Fibroblast of skin of left biceps (primary cell): ENCODE measurements at places on chromosomes 4 and X.

DNA sequence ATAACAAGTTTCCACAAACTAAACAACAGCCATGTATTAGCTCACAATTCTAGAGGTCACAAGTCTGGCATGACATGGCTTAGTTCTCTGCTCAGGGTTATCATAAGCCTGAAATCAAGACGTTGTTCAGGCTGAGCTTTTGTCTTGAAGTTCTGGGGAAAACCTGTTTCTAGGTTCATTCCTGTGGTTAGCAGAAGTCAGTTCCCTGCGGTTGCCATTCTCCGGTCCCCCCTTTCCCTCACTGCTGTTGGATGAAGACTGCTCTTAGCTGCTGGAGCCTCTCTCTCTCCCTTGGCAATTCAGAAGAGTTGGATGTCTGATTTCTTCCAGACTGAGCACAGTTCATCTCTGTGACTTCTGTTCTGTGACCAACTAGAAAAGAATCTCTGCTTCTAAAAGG is 962.6 kb downstream of the PCDH7 start:
- no peak for DNase-seq

- no peak for DNase-seq
These were observed 55.5 kb downstream of the WFS1 start for GRCh38 chr4:6324999-6325787.

DNA sequence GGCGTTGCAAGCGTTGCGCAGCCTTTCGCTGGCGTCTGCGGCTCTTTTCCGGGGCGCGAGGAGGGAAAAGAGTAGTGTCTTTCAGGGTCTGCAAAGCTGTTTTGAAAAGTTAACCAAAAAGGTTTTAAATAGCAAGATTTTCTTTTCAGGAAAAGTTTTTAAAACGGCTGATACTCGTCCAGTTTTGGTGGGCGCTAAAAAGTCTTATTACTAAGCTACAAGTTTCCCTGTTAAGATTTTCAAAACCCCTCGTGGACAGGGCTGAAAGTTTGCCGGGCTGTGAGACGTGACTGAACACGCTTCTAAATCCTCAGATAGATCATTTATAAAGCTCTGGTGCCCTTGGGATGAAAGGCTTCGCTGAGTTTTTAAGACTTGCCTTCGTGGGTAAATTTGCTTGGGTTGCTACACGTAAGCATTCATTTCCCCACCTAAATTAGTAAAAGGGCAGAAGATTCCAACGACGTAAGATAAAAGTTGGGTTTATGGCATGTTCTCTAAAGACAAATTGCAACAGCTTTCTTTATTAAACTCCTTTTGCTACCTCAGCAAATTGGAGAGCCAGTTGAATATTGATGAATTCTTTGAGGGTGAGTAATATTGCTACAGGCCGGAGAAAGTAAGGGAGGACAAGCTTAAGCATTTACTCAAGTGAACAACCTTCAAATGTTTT is 91.5 kb downstream of the HPRT1 start:
- no peak for DNase-seq

DNA sequence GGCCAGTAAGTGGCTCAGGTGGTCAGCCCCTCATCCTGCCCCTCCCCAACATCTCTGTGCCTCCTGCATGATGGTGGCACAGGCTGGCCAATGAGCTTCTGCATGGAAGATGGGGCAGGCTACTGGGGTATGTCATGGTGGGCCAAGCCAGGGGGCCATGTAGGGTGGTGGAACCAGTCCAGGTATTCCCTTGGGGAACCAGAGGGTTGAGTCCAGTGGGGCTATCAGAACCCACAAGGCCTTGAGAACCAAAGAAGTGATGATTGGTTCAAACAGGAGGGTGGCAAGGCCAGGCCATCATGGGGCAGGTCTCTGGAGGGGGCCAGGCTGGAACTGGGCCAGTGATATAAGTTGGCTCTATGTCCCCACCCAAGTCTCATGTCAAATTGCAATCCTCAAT is 18.8 kb upstream of the PPP2R2C start:
- DNase-seq, result no peak

- DNase-seq, result no peak
These were observed 349.9 kb downstream of the FBXW7 start for GRCh38 chr4:152185786-152186550.

- no peak for DNase-seq
These were observed 170.1 kb downstream of the FRMPD4 start for GRCh38 chrX:12308420-12308819.

GRCh38 chr4:180120068-180120467 is 2123.1 kb upstream of the TENM3 start:
- DNase-seq, result no peak

DNA sequence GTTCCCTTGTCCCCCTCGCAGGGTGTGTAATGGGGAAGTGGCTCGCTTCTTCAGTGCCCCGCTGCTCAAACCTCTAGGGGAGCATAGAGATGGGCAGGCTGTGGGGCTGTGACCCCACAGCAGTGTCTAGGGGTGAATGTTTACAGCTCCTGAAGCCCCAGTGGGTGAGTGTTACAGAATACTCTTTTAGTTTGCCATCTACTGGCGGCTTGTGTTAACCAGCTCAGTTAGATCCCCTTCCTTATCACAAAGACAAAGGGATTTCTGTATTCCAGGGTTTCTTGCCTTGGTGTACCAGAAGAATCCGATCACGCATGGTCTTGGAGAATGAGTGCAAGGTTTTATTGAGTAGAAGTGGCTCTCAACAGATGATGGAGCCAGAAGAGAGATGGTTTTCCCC is 108.1 kb upstream of the IQCM start:
- DNase-seq, result no peak

DNA sequence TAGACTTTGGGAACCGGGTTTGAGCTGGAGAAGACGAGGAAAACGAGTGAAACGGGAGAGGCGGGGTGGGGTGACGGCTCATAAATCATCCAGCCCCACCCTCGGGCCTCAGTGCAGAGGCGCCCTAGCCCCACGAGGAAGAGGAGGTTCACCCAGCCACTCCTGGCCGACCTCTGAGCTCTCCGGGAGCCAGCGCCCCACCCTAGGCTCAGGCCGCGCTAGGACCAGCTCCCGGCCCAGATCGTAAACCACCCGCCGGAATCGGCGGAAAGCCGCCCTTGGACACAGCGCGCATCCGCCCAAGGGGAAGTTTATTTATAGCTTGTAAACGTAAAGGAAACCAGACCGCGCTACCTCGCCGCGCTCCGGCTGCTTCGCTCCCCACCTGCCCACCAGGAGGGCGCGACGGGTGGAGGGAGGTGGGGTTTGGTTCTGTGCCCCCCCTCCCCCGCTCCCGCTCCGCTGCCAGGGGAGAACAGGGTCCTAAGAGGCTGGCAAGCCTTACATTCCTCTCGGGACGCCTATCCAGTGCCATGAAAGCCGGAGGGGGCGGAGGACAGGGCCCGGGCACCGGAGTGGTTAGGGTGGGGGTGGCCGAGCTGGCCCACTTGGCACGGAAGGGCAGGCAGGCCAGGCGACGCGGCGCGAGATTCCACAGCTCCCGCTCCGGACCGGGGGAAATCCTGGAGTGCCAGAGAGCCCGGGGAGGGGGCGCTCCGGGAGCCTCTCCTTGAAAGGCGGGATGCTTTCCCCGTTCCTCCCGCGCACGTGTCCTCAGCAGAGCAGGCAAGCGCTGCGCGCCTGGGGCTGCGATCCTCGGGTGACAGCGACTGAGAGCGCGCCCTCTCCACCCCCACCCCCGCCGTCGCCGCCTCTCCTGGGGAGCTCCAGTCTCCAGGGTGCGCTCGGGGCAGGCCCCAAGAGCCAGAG is 84.2 kb downstream of the BCOR start:
- no peak for DNase-seq

DNA sequence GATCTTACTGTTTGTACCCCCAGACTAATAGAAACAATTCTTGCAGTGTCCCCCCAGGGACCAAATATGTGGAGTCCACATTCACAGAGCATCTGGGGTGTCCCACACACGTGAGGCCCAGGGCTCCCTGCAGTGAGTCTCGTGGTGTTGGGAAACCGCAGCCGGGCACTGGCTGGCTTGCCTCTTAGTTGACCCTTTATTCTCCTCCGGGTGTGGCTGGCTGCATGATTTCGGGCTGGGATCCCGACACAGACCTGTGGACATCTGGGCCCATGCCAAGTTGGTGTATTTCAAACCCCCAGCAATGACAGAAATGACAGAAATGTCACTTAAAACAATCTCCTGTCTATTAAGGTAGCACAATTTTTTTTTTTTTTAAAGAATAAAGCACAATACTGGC is 15.6 kb upstream of the CLDN24 start:
- DNase-seq, result no peak

- DNase-seq, result no peak
These were observed 124.9 kb downstream of the POU4F2 start for GRCh38 chr4:146763560-146763959.

- DNase-seq, result no peak
These were observed 41.1 kb upstream of the PPARGC1A start for GRCh38 chr4:23930750-23931488.

DNA sequence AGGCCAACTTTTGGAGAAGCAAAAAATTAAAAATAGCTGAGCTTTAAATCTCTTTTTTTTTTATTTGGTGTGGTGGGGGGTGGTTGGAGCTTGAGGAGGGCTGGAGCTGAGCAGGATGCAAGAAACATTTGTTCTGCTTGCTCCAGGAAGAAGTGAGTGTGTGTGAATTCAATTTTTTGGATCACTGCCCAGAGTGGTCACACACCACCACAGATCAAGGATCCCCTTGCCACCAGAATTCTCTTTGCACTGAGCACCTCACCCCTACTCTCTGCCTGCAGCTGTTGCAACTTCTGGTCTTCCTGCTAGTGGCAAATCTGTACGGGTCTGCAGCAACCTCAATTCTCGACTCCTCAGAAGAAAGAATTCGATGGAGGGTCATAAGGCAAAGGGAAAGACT is 19.9 kb upstream of the PLP1 start:
- no peak for DNase-seq

DNA sequence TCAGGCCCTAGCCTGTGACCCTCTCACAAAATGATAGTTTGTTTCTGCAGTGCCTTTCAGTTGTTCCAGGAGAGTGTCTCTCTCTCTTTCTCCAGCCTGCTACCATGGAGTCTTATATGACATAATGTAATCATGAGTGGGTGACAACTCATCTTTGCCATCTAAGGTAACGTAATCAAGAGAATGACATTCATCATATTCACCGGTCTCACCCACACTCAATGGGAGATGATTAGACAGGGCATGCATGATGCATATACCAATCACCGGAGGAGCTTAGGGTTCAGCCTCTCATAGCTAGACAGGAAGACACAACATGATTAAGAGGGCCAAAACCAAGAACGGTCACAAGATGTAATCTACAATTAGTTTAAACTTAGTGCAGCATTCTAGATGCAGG is 97.1 kb upstream of the FAM9B start:
- DNase-seq, result no peak

DNA sequence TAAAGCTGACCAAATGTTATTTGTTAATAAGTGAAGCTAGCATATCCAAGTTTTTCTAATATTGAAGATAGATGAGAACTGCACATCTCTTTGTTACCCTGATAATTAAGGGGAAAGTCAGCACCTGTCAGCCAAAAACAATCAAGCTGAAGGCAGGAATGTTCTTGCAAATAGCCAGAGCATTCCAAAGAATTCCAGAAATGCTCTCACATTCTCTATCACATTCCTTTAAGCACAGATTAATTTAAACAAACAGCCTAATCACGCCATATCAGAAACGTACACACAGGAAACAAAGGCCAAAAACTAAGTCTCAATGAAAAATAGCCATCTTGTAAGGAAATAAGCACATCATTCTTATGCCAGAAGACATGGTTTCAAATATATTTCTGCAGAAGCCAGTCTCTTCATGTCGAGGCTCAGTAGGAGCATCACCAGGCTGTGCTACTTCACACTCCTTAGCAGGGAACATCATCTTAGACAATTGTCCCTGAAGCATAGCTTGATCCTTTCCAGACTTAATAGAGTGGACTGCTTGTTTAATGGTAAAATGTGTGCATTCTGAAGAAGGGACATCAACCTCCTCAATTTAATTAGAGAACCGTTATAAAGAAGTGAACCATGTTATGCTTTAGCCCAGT is 252.9 kb upstream of the TTC29 start:
- peak; percentile 3 for DNase-seq

DNA sequence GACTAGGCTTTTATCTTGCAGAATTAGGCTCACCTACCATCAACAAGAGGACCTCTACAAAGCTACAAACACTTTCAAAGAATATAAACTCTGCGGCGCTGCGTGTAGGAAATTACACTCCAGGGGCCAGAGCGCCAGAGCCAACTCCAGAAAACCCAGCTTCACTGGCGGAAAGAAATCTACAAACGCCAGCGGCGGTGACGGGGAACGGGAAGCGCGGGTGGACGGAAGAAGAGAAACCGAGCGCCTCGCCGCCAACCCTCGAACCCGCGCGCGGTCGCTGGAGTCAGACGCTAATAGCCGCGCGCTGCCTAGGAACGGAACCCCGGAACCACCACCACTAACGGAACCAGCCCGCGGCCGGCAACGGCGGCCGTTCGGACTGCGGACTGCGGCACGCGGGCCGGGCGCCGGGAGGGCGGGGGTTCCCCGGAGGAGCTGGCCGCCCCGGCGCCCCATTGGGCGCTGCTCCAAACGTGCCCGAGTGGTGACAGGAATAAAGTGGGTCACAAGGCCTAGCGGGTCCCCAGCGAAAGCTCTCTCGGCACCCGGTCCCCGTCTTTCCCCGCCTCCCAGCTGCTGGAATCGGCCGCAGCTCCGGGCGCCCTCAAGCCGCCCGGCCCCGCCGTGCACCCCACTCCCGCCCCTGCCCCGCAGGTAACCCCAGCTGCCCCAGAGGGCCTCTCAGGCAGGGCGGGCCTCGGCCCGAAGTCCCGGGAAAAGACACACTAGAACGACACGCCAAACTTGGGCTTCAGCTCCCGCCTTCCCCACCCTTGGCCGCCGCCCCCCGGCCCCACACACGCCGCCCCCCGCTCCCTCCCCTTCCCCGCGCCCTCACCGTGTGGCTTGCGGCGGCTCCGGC is 836 bp downstream of the CLOCK start:
- DNase-seq, result no peak

- no peak for DNase-seq
These were observed 18.3 kb downstream of the CD99L2 start for GRCh38 chrX:150879855-150880807.

DNA sequence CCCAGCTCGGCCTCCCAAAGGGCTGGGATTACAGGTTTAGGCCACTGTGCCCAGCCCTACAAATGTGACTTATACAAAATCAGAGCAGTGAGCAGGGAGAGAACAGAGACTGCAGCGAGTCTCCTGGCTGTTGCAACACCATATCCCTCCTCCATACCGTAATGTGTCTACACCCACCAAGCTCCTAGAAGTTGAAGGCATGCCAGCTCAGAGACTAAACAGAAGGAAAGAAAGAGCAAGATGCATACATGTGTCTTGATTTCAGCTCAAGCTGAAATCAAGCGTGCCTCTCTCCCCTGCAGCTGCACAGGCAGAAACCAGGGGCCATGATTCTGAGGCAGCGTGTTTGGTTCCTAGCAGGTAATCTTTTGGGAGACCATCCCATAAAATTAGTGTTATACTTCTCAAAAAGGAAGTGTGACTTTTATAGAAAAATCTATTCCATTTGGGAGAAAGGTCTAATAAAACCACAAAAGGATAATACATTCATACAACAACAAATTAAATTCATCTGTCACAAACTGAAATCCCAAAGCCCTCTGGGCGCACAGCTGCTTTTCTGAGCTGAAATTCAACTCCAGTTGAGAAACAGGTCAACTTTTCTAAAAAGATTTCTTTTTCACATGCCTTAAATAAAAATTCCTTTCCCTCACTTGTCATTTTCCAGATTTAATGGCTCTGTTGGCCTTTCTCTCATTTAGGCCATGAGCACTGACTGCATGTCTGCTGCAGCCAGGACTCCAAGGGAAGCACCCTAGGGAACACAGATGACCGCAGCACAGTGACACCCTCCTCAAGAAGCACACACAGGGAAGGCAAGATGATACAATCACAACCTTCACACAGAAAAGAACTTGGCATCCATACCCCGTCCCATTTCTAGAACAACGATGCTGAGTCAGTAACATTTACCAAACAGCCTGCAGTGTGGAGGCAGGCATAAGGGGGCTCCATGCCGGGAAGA is 34.4 kb downstream of the AFAP1 start:
- peak; percentile 91 for DNase-seq
